Activated T-helper 1 cell treated with anti-CD3 and anti-CD28 coated beads, Interleukin-12 subunit alpha, Interleukin-12 subunit beta, Interleukin-2, Interleukin-4 antibody, amounts not matched to agents 30 ng/mL and 10 ng/mL and 1 ng/mL, durations not matched to agents 14 hours and 24 hours and 36 hours (primary cell): ENCODE measurements at places on chromosomes 5 and 9. TPM values are rescaled to one million over a fixed set of nuclear protein-coding genes. Genes with fewer than 3 reads are reported as not detected.

The STK32A gene
- not detected in 2 replicates for total RNA-seq

The COL15A1 gene
- total RNA-seq, result 0.02 and 0.05 TPM in 2 replicates

The F2RL2 gene
- not detected in 2 replicates for total RNA-seq

The AOPEP gene
- total RNA-seq, result 20.5 and 22.5 TPM in 2 replicates

The CATSPER3 gene
- 0.41 and 0.81 TPM in 2 replicates for total RNA-seq
